ENCODE measurements at places on chromosomes 11 and 22.

DNA sequence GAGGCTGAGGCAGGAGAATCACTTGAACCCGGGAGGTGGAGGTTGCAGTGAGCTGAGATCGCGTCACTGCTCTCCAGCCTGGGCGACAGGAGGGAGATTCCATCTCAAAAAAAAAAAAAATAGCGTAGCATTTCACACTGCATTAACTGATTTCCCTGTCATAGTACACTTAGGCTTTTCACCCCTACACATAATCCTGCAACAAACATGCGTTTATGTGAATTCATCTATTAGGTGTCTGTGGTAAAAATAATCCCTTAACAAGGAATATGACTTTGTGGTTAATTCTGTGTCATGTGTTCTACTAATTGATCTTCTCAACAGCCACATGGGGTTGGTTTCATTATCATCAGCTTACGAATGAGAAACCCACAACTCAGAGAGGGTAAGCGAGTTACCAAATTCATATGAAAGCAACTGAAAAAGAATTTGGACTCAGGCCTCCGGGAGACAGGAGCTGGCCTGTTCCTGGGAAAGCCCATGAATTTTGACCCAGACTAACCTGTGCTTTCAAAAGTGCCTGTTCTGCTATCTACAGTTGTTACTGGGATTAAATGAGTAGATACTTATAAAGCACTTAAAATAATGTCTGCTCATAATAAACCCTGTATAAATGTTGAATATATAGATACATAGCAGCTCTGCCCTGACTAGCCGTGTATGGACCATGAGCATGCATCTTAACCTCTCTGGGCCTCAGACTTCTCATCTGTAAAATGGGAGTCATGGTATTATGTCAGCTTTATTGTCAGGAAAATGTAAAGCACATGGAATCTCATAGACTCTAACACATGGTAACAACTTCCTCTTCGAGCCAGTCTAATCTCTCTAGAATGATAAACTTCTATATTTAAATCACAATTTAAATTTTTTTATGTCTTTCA lies 36.6 kb downstream of the KCNJ1 start:
- DNase-seq: peak; percentile 36

- DNase-seq: no peak
These were observed 86.4 kb upstream of the SHISAL1 start for GRCh38 chr22:44398856-44399837.

DNA sequence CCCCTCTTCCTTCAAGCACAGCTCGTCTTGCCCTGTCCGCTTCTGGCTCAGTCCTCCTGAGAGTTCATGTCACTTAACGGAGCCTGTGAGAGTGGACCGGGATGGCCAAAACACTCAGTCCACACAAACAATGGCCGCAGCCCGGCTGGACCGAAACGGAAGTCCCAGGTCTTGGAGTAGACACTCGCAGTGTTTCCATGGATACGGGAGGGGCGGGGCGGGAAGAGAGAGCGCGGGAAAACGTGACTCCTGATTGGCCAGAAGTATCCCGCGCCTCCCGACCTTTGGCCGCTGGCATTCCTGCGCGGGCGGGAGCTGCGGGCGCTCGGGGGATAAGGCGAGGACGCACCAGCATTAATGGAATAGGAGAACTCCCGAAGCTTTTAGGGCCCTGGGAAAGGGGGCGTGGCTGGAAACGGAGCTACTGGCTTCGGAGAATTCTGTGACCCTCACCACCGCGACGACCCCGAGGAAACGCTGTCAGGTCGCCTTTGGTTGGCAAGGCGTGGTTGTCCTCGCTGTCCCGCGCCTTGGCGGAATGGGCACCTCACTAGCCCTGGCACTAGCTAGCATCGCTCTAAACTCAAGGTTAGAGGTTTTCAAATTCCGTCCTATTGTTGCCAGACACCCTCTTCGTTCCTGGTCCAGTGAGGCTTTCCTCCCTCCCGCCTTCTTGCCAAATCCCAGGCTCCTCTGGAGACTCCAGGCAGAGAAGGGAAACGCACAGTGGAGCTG lies at the start of the genes NLRP14 and ZNF214:
Gene NLRP14, plus strand, starts transcription at position 297 of the 735 bp plus-strand sequence. CDS start 18,108 bp downstream, outside the sequence.
Gene ZNF214, minus strand, starts transcription at position 164 of the 735 bp plus-strand sequence. CDS start 17,511 bp downstream, outside the sequence.
- peak; percentile 15 for DNase-seq

GRCh38 chr11:3052567-3052966 lies 4.7 kb downstream of the CARS1 start:
- no peak for DNase-seq

DNA sequence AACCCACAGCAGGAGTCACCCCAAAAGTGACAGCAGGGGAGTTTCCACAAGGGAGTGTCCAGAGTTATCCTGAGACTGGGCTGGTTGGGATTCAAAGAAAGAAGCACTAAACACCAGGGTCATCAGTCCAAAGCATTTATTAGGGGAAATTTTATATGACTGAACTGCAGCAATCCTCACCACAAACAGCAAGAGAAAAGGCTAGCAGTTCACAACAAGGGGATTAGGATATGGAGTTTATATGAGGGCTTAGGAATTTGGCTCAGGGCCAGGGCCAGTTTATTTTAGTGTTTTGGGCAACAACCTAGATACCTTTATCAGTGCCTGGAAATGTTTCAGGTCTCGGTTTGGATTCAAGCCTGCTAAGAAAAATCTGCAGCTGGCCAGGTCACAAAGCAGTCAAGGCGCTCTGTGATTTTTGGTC lies 4.6 kb upstream of the TMEM126A start:
- no peak for DNase-seq

DNA sequence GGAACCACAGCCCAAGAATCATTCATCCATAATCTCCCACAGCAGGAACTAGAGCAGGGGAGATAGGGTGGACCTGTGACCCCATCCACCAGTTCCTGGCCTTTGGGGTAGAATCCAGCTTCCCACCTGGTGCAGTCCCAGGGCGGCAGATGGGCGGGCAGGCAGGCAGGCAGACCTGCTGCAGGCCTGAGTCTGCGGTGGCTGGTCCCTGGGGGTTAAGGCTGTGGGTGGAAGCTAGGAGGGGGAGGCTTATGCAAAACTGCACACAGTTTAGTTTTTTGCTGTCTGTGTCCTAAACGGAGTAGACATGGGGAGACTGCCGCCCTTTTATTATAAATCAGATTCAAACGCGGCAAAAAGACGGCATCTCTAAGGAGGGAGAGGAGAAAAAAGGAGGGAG lies 4.5 kb upstream of the NEFH start:
- no peak for DNase-seq

- no peak for DNase-seq
These were observed 11.8 kb downstream of the PIM3 start for GRCh38 chr22:49972163-49973017.

GRCh38 chr11:114845766-114846415 lies 167.6 kb downstream of the NXPE2 start:
- DNase-seq: no peak

GRCh38 chr11:95503047-95503446 lies 272.0 kb upstream of the SESN3 start:
- no peak for DNase-seq

- DNase-seq: no peak
These were observed 23.2 kb upstream of the GLYATL1B start for GRCh38 chr11:59062602-59063529.

DNA sequence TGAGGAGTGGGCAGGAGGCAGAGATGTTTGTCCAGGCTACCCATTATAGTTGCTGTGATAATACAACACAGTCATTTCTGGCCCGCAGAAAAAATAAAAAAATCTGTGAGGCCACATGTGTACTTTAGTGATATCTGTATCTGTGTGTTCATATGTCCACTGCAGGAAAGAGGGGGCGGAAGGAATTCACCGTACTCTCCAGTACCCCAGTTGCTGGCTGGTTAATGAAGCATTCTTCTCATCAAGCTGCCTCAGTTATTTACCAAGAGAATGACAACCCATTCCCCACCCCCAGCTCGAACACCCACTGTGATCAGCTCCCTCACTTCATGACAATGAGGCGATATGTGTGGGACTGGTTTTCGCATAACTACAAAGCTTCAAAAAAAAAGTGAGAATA lies 309.3 kb downstream of the SOX6 start:
- DNase-seq: no peak

GRCh38 chr11:14713496-14714244 lies 70.1 kb downstream of the PDE3B start:
- no peak for DNase-seq

DNA sequence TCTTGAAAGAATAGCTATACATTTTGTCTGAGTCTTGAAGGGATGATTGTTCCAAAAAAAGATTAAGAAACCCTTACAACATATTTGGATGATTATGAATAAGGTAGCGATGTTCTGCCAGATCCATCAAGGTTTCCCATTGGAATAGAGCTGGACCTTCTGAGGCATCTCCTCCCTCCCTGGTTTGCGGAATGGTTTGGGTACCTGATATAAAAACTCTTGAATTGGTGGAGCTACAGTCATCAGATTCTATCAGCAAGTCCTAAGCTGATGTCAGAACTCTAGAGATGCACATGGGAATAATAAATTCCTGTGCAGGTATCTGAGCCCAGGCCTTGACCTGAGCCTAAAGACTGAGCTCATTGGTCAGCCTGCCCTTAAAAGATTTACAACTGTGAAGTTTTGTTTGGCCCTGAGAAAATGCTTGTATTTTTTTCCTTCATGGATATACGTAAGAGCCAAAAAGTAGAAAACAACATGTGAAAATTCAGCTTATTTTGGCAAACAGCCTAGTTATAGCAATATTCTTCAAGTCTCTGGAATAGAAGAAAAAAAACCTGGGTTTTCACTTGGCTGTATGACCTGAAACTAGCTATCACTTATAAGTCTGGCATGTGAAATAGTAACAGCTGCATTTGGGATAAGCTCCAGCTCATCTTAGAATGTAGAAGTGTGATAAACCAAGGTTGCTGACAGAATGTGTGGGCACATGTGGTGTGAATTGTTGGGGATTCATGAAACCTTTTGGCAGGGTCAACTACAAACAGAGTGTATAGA lies 265.7 kb upstream of the CTSC start:
- DNase-seq: no peak

GRCh38 chr11:83355391-83355790 lies 69.2 kb upstream of the CCDC90B start:
- no peak for DNase-seq
